ENCODE measurements at places on chromosomes 11 and 22.
A peak's percentile ranks its signal among the peaks of the same experiment; 100 is the strongest.

- DNase-seq, result no peak
Observed at GRCh38 chr11:120240866-120241265, 926 bp downstream of the POU2F3 start.

GRCh38 chr11:11345099-11345498, 8.0 kb downstream of the CSNK2A3 start:
- no peak for DNase-seq

- no peak for DNase-seq
Observed at GRCh38 chr11:67370351-67371076, 2.9 kb downstream of the CLCF1 start.

GRCh38 chr11:12132790-12133145, 22.4 kb downstream of the MICAL2 start:
- no peak for DNase-seq

- no peak for DNase-seq
Observed at GRCh38 chr22:38141217-38141973, 30.9 kb upstream of the BAIAP2L2 start.

DNA sequence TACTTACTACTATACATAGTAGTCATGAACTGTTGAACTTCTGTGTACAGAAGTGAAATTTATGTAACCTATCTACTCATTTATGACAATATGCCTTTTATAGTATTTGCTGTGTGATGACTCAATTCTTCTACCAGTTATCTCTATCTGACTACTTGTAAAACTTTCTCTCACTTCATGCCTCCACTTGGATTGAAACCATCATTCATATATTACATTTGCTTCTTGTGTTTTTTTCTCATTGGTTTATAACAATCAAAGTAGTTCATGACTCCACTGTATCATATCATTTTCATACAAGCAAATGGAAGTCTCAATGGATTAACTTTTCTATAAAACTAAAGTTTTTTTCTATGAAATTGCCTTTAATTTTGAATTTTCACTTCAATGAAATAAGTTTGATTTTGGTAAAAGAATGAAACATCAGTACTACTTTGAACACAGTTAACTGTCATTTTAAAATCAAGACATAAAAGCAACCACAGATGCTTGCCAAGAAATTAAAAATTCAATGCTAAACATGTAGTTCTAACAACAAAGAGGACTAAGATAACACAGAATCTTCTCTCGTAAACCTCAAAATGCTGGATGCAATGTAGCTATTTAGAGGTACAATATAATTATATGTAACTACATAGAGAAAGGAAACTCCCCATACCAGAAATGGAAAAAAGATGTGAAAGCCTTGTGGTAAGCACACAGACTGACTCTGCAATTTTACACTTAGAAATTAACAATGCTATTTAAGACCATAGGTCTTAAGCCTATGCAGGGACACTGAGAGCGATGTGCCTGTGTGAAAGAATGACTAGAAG, 27.6 kb upstream of the EXPH5 start:
- no peak for DNase-seq

DNA sequence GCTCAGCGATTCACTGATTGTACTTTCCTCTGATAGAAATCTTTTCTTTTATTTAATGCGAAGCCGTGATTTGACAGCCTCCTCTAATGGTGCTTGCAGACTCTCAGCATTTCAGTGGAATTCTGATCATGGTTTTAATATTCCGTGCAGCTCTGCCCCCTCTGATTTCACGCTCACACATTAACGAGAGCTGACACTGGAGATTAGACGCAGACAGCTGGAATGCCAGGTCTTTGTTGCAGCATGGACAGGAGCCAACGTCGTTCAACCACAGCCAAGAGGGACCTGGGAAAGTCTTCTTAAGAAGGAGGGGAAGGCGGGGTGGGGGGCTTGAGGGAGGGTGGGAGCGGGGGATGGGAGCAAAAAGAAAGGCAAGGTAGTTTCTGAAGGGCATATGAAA, 186.4 kb downstream of the BLID start:
- DNase-seq, result no peak

GRCh38 chr22:41481131-41481830, 12.4 kb downstream of the ACO2 start:
- no peak for DNase-seq

- peak; percentile 24 for DNase-seq
Observed at GRCh38 chr11:78149646-78150045, 10.2 kb upstream of the ALG8 start.

DNA sequence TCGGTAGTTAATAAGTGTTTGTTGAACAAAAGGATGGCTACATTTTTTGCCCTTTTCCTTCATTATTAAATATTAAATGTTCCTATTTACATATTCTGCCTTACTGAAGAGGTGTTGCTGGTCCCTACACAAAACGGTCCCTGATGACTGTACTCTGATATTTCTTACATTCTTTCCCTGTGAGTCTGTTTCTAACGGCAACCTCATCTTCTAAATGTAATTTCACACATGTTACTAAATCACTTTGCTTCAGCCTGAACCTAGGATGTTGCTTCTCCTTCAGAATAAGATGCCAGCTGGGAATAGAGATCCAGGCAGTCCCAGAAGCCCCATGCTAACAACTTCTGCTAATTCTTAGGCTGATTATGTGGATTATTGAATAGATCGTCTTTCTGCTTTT, 50.3 kb downstream of the SPON1 start:
- no peak for DNase-seq

GRCh38 chr11:102637731-102638130, 12.6 kb upstream of the MMP20 start:
- DNase-seq, result no peak
